ENCODE measurements at places on chromosomes 2 and 18. TPM values are rescaled to one million over a fixed set of nuclear protein-coding genes. Genes with fewer than 3 reads are reported as not detected.

Gene NLRC4
- not detected for total RNA-seq

DNA sequence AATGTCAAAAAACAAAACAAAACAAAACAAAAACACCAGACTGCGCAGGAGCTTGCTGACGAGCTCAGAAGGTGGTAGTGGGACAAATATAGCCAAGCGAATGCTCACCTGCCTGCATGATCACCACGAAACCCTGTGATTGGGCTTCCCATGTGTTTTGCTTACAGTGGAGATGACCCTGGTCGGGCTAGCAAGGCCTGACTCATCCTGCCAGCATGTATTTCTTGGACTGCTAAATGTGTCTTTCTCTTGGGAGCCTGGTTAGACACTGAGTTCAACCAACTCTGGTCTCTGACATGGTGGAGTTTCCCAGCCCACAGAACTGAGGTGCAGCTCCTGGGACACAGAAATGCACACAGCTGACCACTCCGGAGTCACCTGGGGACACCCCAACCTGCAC is 30.7 kb upstream of the DUSP2 start:
- DNase-seq = no peak

Gene MAL
- total RNA-seq = not detected

Gene ITGA6
- 5.1 TPM for total RNA-seq

Gene OSBPL6
- 3.7 TPM for total RNA-seq

- DNase-seq = no peak
Observed at GRCh38 chr18:76179257-76179656, 315.8 kb downstream of the ZNF516 start.

DNA sequence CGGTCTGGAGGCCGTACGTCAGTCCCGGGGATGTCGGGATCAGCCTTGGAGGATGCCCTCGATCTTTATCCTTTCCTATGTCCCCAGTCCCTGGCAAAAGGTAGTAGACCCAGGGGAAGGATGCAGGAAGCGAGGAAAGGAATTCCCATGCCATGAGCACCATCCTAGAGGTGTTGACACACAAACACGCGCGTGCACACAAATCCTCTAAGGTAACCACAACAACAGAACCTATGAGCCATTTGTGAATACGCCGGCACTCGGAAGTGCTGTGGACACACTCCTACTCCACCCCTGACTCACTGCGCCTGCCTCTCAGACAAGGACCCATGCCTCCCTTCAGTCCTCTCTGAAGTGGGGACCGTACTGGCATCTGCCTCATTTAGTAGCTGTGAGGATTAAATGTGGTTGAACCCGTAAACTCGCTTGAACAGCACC is 11.3 kb upstream of the MLPH start:
- DNase-seq = no peak

Gene RAMP1
- total RNA-seq = 93.4 TPM

DNA sequence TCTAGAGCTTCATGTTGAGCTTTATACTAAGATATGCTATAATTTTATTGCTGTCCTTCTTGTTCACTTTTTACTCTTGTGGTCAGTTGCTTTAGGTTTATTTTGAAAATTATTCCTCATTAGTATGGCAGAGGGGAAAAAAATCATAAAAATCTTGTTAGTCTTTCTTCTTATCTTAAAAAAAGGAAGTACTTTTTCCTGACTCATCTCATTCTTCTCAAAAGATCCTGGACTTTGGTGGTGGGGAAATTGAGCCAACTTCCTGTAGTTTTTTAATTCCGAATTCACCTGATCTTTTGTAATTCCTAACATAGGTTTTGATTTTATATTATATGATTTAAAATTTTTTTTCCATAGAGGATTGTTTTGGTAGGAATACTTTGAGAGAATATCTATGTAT is 3.8 kb downstream of the SLC4A1AP start:
- no peak for DNase-seq

DNA sequence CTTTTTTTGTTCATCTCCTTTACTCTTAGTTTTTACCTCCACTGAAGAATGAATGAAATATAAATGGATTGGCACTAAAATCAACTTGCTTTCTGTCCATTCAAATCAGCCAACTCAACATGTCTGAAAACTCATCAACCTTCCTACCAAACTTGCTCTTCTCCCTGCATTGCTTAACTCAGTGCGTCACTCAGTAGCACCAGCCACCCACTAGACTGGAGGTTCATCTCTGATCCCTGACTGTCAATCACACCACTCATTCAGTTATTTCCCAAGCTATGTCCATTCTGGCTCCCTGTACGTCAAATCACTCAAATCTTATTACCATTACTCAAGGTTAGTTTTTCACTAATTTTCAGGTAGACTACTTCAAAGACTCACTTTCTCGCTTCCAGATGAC is 75.2 kb upstream of the RBMS1 start:
- DNase-seq = no peak

GRCh38 chr2:30664761-30665358 is 142.4 kb downstream of the CAPN13 start:
- peak; percentile 81 for DNase-seq
